ENCODE measurements at places on chromosomes 13 and 19.

DNA sequence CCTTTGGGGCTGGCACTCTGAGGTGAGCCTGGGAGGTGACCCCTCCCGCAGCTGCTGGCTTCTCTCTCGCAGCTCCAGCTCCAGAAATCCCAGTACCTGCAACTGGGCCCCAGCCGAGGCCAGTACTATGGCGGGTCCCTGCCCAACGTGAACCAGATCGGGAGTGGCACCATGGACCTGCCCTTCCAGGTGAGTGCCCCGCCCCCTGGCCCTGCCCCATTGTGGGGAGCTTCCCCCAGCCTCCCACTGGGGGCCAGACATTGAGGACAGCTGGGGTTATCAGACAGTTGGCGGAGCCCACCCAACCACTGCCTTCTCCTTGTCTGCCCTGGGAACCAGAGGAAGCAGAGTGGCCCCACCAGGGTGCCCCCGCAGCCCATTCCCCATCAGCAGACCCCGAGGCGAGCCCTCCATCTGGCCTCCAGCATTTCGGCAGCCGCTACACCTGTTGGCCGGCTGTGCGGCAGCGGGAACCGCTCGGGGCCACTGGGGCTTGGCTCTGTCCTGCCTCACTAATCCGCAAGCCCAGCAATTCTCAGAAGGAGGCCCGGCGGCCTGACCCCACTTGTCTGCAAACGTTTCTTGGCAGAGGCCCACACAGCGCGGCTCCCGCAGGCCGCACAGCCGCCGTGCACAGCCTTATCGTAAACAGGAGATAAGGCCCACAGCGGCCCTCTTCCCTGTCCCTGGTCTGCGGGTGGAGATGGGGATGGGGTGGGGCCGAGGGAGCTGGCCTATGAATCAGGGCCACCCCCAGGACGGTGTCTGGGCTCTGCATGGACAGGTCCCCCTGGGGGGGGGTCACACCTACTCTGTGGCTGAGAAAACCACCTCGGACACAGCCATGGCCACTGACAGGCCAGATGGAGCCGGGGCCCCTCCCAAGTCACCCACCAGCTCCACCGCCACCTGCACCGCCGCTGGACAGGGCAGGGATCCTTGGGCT, 48.0 kb downstream of the COMP start:
- no peak for DNase-seq

- no peak for DNase-seq
These were observed 967.4 kb downstream of the EFNB2 start for GRCh38 chr13:105567951-105568525.

- no peak for DNase-seq
These were observed 667.1 kb downstream of the PCDH9 start for GRCh38 chr13:66563076-66563475.

DNA sequence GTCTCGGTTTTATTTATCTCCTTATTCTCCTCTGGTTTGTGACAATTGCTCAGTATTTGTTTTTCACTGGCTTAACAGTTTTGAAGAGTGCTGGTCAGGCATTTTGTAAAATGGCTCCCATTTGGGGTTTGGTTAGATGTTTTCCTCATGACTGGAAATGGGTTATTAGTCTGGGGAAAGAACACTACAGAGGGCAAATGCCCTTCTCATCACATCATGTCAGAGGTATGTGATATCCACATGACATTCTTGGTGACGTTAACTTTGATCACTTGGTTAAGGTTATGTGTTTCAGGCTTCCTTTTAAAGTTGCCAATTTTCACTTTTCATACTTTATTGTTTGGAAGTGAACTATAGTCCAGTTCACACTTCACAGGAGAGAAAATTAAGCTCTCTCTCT, 74.8 kb upstream of the KLHL1 start:
- DNase-seq = no peak

DNA sequence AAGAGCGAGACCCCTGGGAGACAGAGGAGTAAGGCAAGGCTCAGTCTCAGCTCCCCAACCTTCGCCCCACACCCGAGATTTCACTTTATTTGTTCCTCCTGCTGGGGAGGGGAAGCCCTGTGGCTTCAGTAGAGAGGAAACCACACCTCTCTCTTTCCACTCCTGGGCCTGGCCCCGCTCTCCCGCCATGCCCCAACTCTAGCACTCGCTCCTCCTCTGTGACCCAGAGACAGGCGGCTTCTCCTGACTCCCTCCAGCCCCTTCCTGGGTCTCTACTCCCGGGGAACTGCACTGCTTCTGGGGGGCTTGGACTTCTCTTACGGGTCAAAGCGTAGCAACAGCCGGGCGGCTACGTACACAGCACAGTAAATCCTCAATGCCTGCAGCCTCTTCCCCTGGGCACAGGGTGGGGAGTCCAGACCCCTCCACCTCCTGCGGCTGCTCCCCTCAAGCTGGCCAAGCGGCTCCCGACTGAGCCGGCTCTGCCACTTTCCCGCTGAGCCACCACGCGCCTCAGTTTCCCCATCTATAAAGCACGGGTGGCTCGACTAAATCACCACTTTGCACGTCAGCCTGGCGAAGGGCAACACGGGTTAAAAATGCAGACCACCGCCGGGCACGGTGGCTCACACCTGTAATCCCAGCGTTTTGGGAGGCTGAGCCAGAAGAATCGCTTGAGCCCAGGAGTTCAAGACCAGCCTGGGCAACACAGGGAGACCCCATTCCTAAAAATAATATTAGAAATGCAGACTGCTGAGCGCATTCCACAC, 1.4 kb downstream of the RNF126 start:
- DNase-seq = peak; percentile 68

DNA sequence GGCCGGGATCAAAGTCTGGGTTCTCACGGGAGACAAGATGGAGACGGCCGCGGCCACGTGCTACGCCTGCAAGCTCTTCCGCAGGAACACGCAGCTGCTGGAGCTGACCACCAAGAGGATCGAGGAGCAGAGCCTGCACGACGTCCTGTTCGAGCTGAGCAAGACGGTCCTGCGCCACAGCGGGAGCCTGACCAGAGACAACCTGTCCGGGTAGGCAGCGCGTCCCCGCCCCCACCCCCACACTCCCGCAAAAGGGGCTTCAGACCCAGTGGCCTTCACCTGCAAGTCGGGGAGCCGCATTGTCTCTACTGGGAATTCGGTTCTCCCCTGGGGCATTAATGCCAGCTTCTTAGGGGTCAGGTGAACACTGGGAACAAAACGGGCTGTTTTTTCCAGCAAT, 114.7 kb upstream of the MCF2L start:
- DNase-seq = no peak

- no peak for DNase-seq
These were observed 10.0 kb downstream of the ATP7B start for GRCh38 chr13:52001120-52001731.

DNA sequence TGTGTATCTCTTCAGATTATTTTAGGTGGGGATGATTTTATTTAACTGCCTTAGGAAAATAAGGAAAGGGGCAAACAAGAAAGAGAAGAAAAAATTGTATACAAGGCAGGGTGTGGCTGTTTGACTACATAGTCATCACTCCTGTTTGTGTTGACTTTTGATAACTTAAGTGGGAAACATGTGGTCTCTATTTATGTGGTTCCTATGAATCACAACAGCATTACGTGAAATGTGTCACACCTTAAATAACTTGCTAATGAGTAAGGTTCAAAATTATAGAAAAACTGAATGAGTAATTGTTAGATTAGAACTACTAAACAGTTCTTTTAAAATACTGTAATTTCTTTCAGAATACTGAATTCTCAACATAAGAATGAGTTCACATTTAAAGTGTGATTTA, 69.3 kb downstream of the LMO7 start:
- no peak for DNase-seq

GRCh38 chr19:30393046-30393445, 20.9 kb downstream of the ZNF536 start:
- no peak for DNase-seq

- DNase-seq = no peak
These were observed 592 bp downstream of the CLPTM1 start for GRCh38 chr19:44955505-44956439.

DNA sequence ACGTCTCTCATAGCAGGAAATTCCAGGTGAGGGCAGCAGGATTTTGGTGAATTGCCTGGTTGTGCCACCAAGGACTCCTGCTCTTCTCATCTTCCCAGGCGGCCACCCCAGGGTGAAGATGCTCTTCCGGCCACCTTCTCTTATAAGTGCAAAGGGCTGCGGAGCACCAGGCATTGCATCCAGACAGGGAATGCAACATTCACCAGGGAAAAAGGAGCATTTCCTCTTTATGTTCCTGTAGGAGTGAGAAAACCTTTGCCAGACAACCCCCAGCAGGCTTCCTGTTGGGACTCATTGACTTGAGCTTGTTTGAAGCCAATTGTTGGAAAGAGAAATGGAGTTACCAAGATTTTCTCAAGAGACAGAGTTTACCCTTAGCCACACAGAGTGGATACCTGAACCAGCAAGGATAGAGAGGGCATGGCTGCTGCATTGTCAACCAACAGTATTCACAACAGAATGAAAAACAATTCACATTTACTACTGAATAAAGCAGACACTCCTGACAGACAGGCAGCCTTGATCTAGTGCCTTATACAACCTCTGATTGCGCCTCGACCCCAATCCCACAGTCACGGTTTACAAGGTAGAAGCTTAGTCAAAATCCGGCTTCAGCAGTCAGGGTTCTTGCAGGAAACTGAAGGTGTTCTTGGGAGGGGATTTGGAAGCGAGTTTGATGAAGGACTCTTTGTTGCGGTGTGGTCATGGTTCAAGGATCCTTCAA, 1.8 kb upstream of the ATP11A start:
- no peak for DNase-seq

GRCh38 chr19:47765523-47766358, 12.8 kb upstream of the SELENOW start:
- peak; percentile 53 for DNase-seq

GRCh38 chr13:37665420-37665819, 66.9 kb upstream of the POSTN start:
- no peak for DNase-seq

DNA sequence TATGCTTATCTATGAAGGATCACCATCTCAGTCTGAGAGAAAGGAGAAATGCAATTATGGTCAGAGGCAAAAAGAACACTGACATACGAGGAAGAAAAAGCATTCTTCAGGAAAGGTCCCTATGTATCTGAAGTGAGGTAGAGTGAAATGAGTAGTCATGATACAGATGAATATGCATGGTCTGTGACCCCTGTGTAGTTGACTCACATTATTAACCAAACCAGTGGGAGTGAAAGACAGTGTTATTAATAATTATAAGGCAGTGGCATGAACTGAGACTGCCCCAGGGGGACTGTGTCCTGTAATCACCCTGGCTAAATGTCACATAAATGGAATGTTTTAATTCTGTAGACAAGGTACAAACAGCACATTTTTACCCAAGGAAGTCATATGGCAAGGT, 1320.2 kb upstream of the PCDH9 start:
- DNase-seq = no peak

GRCh38 chr13:29674532-29674931, 79.0 kb upstream of the SLC7A1 start:
- no peak for DNase-seq

GRCh38 chr13:65631078-65631477, 1599.1 kb downstream of the PCDH9 start:
- no peak for DNase-seq

DNA sequence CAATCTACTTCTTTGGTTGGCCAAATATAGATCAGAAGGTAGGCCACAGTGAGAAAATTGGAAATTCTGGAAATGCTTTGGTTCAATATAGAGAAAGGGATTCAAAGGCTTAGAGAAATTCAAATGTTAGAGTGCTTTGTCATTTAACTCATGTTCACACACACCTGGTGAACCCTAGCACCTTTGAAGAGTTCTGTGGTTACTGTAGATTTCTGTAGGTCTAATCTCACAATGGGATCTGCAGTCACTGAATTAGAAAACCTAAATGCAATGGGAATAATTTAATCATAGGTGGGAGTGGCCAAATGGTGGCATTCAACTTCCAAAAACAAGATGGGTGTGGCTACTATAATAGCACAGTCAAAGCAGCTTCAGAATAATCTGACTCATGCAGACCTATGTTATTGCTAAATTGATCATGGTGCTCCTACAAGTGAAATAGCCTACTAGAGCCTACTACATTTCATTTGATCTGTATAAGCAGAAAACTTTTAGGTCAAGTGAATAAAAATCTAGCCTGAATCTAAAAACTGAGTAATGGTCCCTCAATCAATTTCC, 1152.9 kb downstream of the PCDH9 start:
- no peak for DNase-seq

DNA sequence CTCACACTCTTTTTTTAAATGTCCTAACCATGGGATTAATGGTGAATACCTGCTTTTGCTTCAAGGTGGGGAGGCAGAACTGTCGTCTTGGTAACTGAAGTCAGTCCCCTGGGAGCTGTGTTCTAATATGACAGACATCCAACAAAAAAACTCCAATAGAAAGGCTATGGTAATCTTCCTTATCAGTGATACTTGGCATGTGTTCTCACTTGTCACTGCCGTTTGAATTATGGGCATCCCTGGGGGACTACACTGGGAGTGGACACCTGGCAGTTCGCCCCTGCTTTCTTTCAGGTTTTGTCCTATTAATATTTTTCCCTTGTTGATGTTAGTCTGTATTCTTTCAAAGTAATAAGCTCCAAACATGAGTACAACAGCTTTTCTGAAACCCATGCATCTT, 252.6 kb downstream of the SLITRK5 start:
- no peak for DNase-seq

GRCh38 chr13:29170436-29171082, 350.4 kb downstream of the MTUS2 start:
- no peak for DNase-seq

DNA sequence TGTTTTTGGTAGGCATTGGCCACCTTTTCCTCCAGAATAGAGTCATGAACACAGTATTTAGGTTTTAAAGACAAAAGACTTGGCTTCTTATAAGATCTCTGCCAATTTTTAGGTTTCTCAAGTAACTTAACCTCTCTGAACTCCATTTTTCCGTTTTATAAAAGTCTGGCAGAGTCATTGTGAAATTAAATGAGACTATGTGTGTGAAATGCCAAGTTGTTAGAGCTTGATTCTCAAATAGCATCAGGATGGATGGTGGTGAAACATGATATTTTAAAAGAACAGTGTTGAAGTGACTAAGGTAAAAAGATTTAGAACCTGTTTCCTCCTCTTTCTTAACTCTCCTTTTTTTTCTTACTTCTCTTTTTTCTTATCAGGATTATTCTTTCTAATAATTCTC, 617.7 kb upstream of the SLITRK1 start:
- DNase-seq = no peak

- DNase-seq = no peak
These were observed 16.0 kb upstream of the CEACAM6 start for GRCh38 chr19:41739361-41739760.

DNA sequence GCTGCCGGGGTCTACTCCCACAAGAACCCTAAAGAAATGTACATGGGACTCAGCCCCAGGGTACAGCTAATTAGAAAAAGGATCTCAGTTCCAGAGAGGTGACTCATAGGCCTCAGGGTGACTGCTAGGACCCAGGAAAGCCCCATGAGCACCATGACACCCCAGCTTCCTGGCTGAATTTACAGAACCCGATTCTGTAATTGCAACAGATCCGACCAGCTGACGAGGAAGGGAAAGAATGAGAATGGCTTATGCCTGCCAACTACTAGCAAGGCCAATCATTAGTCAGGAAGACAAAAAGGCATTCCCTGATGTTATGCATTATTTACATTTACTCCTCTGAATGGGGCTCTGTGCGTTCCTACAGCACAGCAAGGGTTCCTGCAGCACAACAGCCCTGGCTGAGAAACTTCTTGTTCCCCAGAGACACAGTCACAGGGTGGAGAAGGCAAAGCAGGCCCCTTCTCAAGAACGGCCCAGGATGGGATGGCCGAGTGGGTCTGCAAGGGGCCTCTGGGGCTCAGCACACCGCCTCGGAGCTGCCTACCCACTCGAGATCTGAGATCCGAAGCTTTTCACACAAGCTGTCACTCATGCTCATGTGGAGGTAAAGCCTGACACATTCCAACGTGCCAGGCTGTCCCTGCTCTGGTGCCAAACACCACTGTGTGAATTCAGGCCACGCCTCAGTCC, 27.2 kb downstream of the PBX4 start:
- DNase-seq = peak; percentile 58

All from activated naive CD8-positive, alpha-beta T cell treated with anti-CD3 and anti-CD28 coated beads, Interleukin-2, amount 50 U/mL, for 24 hours (primary cell).